ENCODE measurements at places on chromosomes 1 and 21. TPM values are rescaled to one million over a fixed set of nuclear protein-coding genes. Genes with fewer than 3 reads are reported as not detected.

- DNase-seq = no peak
These were observed 24.7 kb upstream of the LRP8 start for GRCh38 chr1:53352561-53352960.

GRCh38 chr1:53327182-53327913 is 522 bp downstream of the LRP8 start:
- DNase-seq = no peak

GRCh38 chr1:63827411-63828321 is 53.8 kb downstream of the ROR1 start:
- DNase-seq = no peak

DNA sequence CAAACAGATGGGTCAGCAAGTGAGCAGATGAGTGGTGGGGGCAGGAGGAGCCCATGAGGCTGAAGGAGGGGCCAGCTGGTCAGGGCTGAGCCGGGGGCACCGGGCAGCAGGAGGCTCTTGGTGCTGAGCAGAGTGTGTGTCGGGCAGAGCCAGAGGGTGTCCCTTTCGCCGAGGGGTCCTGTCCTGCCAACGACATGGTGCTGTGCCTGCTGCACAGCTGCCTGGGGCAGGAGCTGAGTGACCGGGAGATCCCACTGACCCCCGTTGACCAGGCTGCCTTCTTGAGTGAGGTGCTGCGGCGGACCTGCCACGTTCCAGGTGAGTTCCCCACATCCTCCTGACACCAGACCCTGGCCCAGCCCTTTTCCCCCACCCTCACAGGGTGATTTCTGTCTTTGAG is 27.5 kb downstream of the HYI start:
- DNase-seq = no peak

The PLA2G2C gene
- total RNA-seq = not detected

DNA sequence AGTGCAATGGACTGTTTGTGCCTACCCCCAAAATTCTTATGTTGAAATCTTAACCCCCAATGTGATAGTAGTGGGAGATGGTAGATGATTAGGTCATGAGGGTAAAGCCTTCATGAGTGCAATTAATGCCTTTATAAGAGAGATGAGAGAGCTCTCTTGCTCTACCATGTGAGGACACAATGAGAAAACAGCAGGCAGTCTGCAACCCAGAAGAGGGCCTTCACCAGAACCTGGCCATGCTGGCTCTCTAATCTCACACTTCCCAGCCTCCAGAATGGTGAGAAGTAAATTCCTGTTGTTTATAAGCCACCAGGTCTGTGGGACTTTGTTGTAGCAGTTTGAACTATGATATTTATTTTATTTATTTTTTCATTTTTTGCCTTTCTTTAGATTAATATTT is 21.0 kb downstream of the RYR2 start:
- no peak for DNase-seq

DNA sequence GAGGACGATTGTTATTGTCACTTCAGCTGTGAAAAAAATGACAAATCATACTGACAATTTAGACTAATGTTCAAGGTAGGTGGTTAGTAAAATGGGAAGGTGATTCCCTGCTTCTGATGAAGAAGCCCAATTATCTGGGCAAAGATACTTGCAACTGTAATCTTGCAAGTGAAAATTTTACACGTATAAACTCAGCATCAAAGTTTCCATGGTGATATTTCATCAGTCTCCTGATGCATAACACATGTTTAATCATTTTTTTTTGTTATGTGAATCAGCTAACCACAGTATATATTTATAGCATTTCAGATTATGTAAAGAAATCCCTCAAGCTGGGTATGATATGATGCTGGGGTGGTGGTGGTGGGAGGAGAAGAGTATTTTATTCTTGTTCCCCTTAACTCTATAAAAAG is 16.4 kb upstream of the KCNK1 start:
- DNase-seq = no peak

- no peak for DNase-seq
These were observed 65.1 kb downstream of the MSH4 start for GRCh38 chr1:75861831-75862230.

The FBXO2 gene
- total RNA-seq = 11.1 TPM

The NBPF4 gene
- not detected for total RNA-seq

- DNase-seq = no peak
These were observed 4.9 kb downstream of the WNT9A start for GRCh38 chr1:227942716-227943261.
